Hematopoietic multipotent progenitor cell treated with erythropoietin and hydrocortisone succinate and interleukin-3 and kit ligand, for 8 days (in vitro differentiated cells): ENCODE measurements at places on chromosomes 7 and 10.

- DNase-seq, result no peak
Observed at GRCh38 chr7:132177708-132178401, 398.4 kb downstream of the PLXNA4 start.

DNA sequence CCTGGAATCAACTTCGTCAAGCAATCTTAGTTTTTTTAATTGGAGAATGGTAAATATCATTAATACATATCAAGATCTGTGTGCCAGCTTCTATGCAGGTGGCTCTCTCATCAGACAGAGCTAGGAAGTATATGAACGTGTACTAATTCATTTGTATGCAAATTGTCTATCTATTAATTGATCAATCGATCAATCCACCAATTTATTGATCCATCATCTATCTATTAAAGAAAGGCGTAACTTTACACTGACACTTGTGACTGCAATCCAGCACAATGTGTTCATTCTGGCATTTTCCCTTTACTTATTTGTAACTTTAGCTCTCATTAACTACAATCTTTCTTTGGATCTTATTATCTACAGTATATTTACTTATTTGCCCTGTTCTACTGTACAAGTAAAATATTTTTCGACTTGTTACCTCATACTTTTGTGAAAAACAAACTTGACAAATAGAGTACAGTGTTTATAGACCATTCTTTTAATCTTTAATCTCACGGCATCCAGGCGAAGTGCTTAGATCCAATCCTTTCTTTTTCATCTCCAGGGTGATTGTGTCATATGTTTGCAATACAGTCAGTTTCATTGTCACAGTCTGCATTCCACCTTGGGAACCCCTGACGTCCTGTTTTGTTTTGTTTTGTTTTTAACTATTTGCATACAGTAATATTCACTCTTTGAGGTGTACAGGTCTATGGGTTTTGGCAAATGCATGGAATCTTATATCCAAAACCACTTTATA lies 22.0 kb upstream of the GHRHR start:
- DNase-seq, result no peak

GRCh38 chr7:1807821-1808600 lies 137.9 kb downstream of the ELFN1 start:
- no peak for DNase-seq

DNA sequence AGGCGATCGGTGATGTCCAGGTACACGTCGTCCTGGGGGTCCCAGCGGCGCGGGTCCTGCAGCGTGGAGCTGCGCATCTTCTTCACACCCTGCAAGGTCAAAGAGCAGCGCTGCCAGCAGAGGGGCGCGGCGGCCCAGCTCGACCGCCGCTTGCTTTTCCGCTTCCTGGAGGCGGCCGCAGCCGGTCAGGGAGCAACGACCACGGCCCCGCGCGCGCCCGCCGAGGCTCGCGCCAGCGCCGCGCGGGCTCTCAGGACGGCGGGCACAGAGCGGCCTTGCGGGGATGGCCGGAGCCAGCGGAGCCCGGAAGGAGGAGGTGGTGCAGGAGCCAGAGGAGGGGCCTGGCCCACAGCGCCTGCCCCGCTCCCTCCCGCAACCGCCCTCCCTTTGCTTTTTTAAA lies 76.4 kb upstream of the CDC14C start:
- DNase-seq, result no peak

- DNase-seq, result no peak
Observed at GRCh38 chr10:3236644-3237404, 64.2 kb upstream of the PITRM1 start.
